ENCODE measurements at places on chromosomes 1 and 21.
A peak's percentile ranks its signal among the peaks of the same experiment; 100 is the strongest.

DNA sequence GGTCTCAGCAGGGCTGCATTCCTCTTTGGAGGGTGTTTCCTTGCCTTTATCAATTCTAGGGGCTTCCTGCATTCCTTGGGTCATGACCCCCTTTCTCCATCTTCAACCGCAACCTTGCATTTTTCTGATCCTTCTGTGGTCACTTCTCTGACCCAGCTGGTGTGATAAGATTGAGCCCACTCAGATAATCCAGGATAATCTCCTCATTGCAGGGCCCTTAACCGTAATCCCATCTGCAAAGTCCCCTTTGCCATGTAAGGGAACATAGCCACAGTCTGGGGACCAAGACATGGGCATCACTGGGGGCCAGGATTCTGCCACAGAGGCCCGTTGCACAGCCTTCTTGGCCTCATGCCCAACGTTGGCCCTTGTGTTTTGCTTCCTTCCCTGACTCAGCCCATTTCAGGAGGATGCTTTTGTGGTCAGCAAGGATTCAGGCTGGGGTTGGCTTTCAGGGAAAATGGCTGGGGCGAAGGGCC, 35.0 kb upstream of the IL19 start:
- no peak for DNase-seq

GRCh38 chr1:239717097-239717917, 330.9 kb downstream of the CHRM3 start:
- DNase-seq = no peak

DNA sequence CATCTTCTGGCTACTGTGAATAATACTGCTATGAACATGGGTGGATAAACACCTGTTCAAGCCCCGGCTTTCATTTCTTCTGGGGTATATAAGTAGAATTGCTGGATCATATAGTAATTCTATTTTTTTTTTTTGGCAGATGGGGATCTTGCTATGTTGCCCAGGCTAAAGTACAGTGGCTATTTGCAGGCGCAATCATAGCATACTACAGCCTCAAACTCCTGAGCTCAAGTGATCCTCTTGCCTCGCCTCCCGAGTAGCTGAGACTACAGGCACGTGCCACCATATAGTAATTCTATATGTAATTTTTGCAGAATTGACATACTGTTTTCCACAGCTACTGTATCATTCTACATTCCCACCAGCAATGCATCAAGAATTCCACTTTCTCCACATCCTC, 27.8 kb downstream of the UBR4 start:
- no peak for DNase-seq

DNA sequence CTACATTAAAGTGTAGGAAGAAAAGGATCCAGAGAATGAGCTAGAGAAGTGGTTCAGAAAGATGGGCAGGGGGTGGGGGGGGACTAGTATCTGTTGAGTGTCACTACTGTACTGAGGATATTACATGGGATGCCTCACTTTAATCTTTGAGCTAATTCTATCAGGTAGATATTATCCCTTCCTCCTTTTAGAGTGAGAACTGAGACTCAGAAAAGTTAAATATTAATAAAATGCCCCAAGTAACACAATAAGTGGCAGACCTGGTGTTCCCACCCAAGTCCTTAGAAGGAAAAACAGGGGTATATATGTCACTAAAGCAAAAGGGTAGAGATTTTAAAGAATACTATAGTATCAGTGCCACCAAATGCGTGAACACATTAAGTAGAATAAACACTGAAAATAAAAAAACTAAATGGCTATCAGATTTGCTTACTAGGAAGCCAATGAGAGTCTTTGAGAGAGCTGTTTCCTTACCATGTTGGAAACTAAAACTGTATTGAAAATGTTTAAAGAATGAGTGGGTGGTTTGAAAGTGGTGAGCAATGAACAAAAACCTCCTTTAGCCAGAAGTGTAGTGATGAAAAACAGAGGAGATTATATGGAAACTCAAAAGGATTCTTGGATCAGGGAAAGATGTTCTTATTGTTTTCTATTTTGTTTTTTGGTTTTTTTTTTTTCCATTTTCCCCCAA, 230.8 kb downstream of the BARHL2 start:
- no peak for DNase-seq

- no peak for DNase-seq
These were observed 37.8 kb downstream of the FUBP1 start for GRCh38 chr1:77940921-77941570.

- peak; percentile 5 for DNase-seq
These were observed 35.6 kb upstream of the TMEM61 start for GRCh38 chr1:54944610-54945392.

GRCh38 chr1:195958131-195958530, 650.1 kb downstream of the KCNT2 start:
- no peak for DNase-seq

DNA sequence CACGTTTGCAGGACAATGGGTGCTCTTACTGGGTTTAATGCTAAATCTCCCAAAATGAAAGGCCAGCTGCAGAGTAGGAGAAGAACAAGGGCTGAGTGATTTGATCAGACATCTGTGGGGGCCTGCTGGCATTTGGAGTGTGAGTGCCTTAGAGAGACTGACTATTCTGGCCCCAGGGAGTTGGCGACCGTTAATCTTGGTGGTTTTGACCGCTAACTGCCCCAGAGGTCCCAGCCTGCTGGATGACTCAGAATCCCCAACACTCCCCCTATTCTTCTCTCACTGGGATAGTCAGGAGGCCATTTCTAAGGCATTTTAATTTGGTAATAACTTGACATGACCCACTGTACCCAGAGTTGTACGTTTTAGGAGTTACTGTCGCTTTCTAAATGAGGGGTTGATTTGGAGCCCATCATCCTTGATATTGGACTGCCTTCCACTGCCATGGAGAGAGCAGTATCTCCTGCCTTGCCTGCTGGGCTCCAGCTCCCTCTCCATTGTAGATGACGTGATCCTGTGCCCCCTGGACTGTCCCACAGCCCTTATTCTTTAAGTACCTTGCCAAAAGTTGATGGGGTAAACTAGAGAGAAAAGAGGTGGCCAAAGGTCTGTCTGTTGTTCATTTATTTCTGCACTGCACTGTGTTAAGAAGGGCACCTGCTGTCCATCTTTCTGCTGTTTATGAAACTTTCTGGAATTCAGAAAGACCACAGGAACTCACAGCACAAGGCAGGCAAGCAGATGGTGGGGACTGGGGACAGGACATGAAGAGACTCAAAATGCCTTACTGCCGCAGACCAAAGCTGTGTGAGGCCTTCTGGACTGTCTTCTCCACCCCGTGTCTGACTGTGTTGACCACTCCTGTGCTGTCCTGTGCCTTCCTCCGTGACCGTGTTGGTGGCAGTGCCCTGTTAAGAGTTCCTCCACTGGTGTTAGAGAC, 98.2 kb upstream of the ARTN start:
- no peak for DNase-seq

GRCh38 chr1:234631721-234632125, 21.7 kb upstream of the IRF2BP2 start:
- DNase-seq = no peak

- DNase-seq = no peak
These were observed 100.3 kb upstream of the SGIP1 start for GRCh38 chr1:66433611-66434010.

GRCh38 chr1:239742416-239743109, 349.1 kb upstream of the FMN2 start:
- DNase-seq = no peak

GRCh38 chr1:87300628-87301027, 28.1 kb upstream of the LMO4 start:
- DNase-seq = no peak

DNA sequence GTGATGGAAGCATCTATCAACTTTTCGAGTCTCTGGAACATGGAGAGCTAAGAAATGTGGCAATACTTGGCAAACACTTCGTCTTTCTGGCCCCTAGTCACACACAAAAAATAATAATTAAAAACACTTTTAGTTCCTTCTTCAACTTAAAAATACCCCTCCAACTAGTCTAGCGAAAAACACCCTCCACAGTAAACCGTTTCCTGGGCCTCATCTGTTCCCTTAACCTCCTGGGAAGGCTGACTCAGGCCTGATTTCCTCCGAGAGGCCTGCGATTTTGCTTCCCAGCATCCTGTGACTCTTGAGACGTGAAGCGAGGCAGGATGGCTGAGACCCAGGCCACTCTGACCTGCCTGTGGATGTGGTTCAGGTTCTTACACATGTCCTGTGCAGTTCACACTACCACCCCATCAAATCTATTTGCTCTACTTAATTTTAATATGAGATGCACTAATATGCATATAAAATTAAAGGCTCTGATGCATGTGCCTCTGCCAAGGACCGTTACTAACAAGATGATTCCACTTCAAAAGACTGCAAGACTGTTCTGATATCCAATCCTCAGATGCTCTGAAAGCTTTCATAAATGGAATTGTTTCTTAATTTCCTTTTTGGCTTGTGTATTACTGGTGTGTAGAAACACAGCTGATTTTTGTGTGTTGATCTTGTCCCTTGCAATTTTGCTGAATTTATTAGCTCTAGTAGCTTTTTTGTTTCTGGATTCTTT, 3.5 kb downstream of the NAV1 start:
- DNase-seq = no peak

- DNase-seq = no peak
These were observed 66.4 kb downstream of the DDAH1 start for GRCh38 chr1:85398391-85399064.

DNA sequence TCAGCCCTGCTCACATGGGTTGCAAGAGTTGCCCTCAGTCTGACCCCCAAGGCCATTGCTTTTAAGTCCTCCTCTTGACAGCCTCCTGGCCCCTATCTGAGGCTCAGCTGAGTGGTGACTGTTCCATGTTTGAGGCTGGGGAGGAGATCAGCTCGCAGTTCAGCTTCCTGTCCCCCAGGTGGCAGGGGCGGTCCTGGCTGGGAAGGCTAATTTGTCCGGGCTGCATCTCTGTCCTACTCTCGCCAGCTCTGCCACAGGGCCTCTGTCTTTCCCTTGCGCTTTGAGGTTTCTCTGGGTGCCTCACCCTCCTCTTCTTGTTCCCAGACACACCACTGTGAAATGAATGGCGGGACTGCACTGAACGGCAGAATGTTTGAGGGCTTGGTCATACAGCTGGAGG, 157.3 kb downstream of the KCNJ6 start:
- DNase-seq = no peak

DNA sequence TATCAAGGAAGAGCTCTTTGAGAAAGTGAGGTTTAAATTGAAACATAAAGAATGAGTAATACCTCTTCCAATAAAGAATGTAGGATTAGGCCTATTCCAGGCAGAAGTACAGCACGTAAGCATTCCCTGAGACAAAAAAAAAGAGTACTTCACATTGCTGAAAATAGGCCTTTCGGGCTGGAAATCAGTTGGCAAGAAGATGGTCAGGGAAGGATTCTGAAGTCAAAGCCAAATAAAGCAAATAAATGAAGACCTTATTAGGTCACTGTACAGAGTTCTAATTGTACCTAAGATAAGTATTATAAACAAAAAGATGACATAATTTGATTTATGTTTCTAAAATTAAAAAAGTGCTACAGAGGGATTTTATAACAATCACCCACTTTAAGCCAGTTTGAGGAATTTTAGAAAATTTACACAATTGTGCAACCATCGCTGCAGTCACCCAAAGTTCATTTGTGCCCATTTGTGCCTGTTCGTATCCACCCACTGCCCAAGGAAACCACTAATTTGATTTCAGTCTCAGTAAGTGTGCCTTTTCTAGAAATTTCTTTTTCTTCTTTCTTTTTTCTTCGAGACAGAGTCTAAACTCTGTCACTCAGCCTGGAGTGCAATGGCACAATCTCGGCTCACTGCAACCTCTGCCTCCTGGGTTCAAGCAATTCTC, 58.6 kb downstream of the FMO4 start:
- DNase-seq = no peak

GRCh38 chr1:172276120-172276818, 144.2 kb upstream of the C1orf105 start:
- no peak for DNase-seq

GRCh38 chr1:108533351-108534083, 26.4 kb upstream of the EEIG2 start:
- no peak for DNase-seq

GRCh38 chr1:38680801-38681510, 178.6 kb downstream of the RRAGC start:
- DNase-seq = no peak

GRCh38 chr21:35529171-35529863, 480.2 kb upstream of the RUNX1 start:
- DNase-seq = no peak

DNA sequence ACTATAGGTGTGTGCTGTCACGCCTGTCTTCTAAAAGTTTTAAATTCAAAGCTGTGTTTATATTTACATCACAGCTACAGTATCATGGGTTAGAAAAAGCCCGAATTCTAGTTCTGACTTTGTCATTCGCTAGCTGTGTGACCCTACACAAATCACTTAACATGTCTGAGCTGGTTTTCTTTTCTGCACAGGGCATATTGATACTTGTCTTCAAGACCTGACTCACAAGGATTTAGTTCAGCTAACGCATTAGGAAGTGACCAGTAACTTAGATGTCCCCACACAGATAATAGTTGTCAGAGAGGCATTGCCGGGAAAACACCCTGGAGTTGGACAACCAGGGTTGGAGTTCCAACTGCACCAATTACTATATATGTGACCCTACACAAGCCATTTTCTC, 25.9 kb downstream of the GIPC2 start:
- DNase-seq = no peak

GRCh38 chr1:73635021-73635420, 563.0 kb downstream of the LRRIQ3 start:
- no peak for DNase-seq

- DNase-seq = no peak
These were observed 364.2 kb upstream of the ZP4 start for GRCh38 chr1:238254935-238255334.

DNA sequence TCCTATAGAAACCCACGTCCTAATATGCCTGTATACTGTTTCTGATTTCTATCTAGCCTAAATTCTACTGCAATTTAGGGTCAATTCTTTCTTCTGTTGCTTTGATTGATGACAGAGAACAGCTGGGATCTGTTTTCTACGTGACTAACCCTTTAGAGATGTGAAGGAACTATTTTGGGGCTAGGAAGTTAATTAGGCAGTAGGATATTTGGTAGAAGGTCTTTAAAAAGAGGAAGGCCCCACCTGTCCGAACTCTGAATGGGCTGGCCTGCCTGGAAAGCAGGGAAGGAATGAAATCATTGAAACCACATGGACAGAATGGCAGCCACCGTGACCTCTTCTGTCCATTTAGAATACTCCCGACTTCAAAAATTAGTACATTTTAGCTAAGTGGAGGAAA, 21.0 kb downstream of the EIF2D start:
- no peak for DNase-seq

GRCh38 chr1:200075938-200076546, 48.5 kb downstream of the NR5A2 start:
- no peak for DNase-seq

DNA sequence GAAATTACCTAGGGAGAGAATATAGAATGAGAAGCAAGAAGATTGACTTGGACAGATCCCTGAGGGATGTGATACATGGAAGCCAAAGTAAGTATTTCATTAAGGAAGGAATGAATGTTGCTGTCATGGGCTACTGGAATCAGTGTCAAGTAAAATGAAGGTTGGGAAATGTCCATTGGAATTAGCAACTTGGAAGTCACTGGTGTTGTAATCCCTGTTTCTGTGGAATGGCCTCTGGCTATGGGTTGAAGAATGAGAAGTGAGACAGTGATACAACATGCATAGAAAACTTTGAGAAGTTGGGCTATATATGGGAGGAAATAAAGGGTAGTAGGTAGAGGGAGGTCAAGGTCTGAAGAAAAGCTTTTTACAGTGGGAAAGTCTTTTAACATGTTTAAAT, 54.7 kb downstream of the CCDC18 start:
- no peak for DNase-seq

- no peak for DNase-seq
These were observed 73.7 kb downstream of the PDE4B start for GRCh38 chr1:65866439-65866838.

- DNase-seq = no peak
These were observed 294.7 kb downstream of the SIPA1L2 start for GRCh38 chr1:232335261-232335660.

GRCh38 chr1:221394011-221394544, 347.8 kb downstream of the DUSP10 start:
- DNase-seq = no peak
